ENCODE measurements at places on chromosomes 4 and X. TPM values are rescaled to one million over a fixed set of nuclear protein-coding genes. Genes with fewer than 3 reads are reported as not detected.

- DNase-seq = no peak
Measured at GRCh38 chr4:39415678-39416283, 9.1 kb downstream of the KLB start.

- DNase-seq = no peak
Measured at GRCh38 chr4:93157986-93158385, 670.6 kb upstream of the ATOH1 start.

GRCh38 chr4:29240641-29241040 lies 1479.5 kb upstream of the PCDH7 start:
- DNase-seq = no peak

DNA sequence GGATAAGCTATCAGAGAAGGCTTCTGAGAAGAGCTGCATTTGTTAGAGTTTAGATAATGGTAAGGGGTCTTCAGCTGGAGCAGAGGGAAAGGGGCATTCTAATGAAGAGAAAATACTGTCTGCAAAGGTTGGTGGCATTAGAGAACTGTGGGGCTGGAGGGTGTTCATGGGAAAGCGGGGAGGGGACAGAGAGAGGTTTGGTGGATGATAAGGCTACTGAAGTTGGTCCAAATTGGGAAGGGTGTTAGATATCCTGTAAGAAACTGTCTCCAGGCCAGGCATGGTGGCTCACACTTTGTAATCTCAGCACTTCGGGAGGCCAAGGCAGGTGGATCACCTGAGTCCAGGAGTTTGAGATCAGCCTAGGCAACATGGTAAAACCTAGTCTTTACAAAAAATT lies 59.9 kb downstream of the AFF1 start:
- DNase-seq = no peak

DNA sequence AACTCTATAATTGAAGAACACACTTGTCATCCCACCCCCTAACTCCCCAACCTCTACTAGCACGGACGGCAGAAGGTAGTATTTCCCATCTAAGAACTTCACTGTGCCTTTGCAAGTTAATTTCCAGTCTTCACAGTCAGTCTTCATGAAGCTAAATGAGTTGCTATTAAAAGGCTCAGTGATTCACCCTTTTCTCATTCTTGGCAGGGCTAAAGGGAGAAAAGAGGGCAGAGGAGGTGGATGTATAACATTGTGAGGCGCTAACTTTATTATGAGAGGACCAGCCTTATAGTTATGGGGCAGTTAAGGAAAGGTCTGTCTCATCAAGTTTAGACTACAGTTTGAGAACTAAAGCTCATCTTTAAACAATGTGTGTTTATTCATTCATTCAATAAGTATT lies 161.0 kb upstream of the S100G start:
- no peak for DNase-seq

- DNase-seq = no peak
Measured at GRCh38 chr4:185672618-185673017, 137.3 kb upstream of the PDLIM3 start.

DNA sequence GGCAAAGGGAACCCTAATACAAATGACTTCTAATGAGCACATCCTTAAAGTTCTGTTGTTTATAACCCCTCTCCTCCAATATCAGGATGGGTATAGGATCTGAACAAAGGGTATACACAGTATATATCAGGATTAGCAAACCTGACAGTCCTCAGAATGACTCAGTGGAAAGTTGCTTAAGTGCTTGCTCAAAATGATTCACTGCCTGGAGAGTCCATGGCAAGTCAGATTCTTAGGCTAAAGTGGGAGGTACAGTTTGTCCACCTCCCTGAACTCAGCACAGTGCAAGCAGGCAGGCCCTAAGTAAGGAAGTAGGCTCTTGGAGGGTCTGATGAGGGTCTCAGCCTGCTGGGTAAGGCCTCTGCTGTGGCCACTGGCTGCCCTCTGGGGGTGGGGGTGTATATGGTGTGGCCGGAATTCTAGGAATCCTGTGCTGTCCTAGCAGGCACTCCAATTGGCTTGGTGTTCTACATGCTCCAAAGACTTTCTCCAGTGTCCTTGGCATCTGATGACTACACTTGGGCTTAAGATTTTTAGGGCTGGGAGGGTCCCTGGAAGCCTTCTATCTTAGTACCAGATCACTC lies 54.3 kb downstream of the CHRDL1 start:
- DNase-seq = no peak

DNA sequence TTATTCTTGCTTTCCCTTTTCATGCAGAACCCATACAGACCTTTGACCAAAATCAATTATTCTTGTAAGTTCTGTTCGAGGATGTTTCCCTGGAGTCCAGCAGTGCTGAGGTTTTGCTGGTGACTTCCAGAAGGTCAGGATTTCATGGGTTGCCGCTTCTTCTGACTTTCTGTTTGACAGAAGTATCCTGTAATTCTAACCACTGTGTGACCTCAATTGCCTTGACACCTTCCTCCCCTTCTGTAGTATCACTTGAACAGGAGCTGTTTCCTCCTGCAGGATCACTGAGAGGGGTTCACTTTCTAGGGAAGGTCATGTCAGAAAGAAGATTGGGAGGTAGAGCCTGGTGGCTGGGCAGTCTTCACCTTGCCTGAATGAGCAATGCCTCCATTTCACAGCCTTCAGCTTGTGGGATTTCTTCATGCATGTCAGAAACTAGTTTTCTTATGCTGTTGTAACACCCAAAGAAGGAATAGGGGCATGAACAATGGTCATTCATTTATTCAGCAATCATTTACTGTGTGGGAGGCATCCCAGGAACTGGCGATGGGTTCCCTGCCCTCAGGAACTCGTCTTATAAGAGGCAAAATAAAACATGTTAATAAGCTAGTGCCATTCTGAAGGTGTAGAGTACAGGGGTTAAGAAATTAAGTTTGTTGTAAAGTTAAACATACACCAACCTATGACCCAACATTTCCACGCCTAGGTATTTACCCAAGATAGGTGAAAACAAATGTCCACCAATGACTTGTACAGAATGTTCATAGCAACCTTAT lies 205.9 kb downstream of the SOWAHB start:
- no peak for DNase-seq

GRCh38 chrX:39896951-39897740 lies 200.6 kb downstream of the BCOR start:
- DNase-seq = no peak

DNA sequence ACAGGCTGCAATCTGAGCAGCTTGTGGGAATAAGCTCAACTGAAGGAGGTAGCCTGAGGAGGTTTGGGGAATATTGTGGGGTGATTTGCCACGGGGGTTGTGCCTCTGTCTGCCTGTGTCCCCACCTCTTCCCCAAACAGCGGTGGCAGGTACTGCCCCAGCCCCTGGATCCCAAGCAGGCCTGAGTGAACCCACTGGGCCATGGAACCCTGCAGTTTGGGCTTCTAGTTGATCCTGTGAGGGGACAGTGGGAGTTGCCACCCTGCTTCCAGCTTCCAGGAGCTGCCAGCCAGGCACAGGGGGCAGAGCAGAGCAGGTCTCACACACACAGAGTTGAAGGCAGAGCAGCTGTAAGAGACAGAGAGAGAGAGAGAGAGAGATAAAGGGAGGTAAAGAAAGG lies 97.4 kb downstream of the PJA1 start:
- DNase-seq = no peak

DNA sequence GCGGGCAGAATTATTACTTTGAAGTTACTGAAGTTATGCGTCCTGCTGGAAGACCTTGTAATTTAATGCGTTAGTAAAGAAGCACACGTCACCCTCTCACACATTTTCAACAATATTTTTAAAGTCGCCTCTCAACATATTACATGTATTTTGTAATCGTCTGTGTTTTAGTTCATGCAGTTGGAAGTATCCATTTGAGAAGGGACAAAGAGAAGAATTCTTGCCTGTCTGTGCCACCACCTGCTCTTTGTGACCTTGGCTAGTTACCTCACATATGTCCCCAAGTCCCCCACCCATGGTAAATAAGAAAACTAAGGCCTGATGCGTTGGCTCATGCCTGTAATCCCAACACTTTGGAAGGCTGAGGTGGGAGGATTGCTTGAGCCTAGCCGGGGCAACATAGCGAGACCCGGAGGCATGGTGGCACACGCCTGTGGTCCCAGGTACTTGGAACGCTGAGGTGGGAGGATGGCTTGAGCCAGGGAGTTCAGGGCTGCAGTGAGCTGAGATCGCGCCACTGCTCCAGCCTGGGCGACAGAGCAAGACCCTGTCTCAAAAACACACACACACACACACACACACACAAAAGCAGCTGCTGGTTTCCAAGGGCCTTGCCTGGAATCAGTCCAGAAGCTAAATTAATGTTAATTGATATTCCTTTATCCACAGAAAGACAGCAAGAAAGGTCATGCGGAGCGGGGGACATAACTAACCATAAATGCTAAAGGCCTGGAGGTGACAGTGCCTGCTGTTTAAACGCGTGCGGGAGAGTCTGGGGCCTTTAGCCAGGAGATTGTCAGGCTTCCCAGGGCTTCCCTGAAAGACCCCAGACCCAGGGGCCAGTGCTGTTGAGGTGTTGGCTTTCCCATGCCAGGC lies 811 bp downstream of the TMEM187 start:
- no peak for DNase-seq

GRCh38 chr4:57231781-57232180 lies 121.6 kb upstream of the IGFBP7 start:
- DNase-seq = no peak

DNA sequence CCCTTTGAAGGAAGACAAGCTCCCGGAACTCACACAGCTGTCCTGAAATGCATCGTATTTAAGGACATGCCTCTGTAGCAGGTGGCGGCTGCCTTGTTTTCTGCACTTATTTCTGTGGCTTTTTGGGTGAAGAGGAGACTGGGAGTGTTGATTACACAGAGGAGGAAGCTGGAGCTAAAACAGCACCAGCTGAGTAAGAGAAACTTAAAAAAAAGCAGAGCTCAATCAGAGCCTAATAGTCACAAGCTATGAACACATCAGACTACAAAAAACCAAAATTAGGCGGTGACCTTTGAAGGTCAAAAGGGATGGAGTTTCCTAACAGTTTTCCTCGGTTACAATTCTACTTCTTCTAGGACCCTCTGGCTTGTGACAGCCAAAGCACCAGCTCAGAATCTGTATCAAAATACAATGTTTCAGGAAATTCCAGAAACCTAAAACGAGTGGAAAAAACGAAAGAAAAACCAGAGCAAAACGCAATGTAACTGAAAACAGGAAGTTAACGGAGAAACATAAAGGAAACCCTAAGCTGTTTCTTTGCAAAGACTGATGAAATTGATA lies 13.5 kb downstream of the PRKX start:
- DNase-seq = no peak

DNA sequence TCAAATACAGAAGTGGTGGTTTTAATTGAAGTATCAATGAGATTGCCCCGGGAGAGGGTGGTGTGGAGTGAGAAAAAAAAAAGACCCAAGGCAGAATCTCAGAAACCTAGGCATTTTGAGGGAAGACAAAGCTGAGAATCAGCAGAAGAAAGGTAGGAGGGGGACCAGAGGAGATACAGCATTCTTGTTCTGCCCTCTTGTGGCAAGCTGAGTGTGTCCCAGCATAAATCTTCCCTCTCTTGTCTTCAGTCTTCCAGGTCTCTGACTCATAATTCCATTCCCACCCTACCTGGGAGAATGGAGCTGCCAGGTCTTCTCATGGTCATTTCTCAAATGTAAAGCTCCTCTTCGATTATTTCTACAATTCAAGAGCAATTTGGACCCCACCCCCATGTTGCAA lies 32.7 kb upstream of the MAGED1 start:
- DNase-seq = no peak

GRCh38 chr4:26311633-26312032 lies 9.2 kb upstream of the RBPJ start:
- DNase-seq = no peak

- DNase-seq = no peak
Measured at GRCh38 chrX:67346225-67346624, 197.6 kb upstream of the AR start.

- no peak for DNase-seq
Measured at GRCh38 chrX:140273921-140274320, 230.9 kb downstream of the SOX3 start.

GRCh38 chr4:120924931-120925330 lies 2.4 kb upstream of the PRDM5 start:
- DNase-seq = no peak

- DNase-seq = no peak
Measured at GRCh38 chrX:74514384-74514783, 93.1 kb downstream of the SLC16A2 start.

GRCh38 chrX:56764153-56764974 lies 35.3 kb downstream of the NBDY start:
- DNase-seq = peak; percentile 22

GRCh38 chr4:95161781-95162469 lies 386.8 kb downstream of the UNC5C start:
- no peak for DNase-seq

DNA sequence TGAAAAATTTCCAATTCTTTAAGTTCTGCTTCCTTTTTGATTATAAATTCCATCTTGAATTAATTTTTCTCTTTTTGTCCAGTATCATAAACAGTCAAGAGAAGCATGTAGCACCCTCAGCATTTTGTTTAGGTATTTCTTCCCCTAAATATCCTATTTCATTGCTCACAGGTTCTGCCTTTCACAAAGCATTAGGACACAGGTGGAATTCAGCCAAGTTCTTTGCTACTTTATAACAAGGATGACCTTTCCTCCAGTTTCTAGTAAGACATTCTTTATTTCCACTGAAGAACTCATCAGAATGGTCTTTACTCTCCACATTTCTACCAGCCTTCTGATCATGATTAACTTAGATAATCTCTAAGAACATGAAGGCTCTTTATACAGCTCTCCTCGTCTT lies 7.4 kb downstream of the SLC9B1 start:
- no peak for DNase-seq

SPATA18 gene
- 1.4 TPM for polyA plus RNA-seq

SMIM31 gene
- 0.42 TPM for polyA plus RNA-seq

PHOX2B gene
- polyA plus RNA-seq = 0.52 TPM

TMEM271 gene
- not detected for polyA plus RNA-seq

TLL1 gene
- 2.3 TPM for polyA plus RNA-seq

ENPEP gene
- polyA plus RNA-seq = 216 TPM

VSIG1 gene
- 1.1 TPM for polyA plus RNA-seq

OTUD4 gene
- polyA plus RNA-seq = 42.2 TPM
